Activated CD4-positive, alpha-beta memory T cell treated with anti-CD3 and anti-CD28 coated beads for 36 hours (primary cell): ENCODE measurements at places on chromosomes 2 and 18.
A peak's percentile ranks its signal among the peaks of the same experiment; 100 is the strongest.

DNA sequence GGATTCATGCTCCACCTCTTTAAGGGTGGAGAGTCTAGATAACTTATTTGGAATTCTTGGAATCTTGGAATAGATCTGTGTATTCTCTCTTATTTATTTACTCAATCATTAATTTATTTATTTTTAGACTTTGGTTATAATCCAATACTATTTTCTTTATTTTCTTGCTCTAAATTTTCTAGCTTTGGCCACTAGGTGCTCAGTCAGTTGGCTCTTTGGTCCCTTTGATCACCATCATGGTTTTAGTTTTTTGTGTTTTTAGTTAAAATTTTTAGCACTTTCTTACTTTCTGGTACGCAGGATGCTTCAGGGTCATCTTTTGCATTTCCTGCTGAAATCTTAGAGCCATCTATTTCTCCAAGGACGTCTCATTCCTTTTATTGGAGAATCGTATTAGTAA is 5.2 kb upstream of the PLEK start:
- H3K4me3 ChIP-seq, result no peak overlapping the region
- H3K27me3 ChIP-seq, result no peaks in the 10 kb centered on the region
- H3K27ac ChIP-seq, result no peak overlapping the region
- H3K36me3 ChIP-seq, result no peaks in the 10 kb centered on the region
- no peak for DNase-seq

DNA sequence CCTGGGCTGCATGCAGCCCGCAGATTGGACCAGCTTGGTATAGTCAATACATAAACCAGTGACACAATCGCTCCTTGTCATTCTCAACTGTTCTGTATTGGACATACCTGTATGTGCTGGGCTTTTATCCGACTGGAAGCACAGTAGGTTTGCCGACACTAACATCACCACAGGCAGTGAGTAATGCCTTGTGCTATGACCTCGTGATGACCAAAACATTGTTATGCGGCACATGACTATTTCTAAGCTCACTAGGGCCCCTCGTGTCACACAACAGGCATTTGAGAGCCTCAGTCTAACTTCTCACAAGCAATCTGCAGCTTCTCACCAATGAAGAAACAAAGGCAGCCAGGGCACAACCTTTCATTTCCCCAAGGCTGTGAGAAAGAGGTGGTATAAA is 320.8 kb downstream of the AFF3 start:
- no peak for DNase-seq

- H3K27me3 ChIP-seq, result no peaks in the 10 kb centered on the region
- DNase-seq, result peak; percentile 78
- no peaks in the 10 kb centered on the region for H3K36me3 ChIP-seq
- H3K4me1 ChIP-seq, result peaks cover 24% of the 10 kb centered on the region
- H3K4me3 ChIP-seq, result no peak overlapping the region
Observed at GRCh38 chr2:223760838-223761502, 76.4 kb downstream of the AP1S3 start.

DNA sequence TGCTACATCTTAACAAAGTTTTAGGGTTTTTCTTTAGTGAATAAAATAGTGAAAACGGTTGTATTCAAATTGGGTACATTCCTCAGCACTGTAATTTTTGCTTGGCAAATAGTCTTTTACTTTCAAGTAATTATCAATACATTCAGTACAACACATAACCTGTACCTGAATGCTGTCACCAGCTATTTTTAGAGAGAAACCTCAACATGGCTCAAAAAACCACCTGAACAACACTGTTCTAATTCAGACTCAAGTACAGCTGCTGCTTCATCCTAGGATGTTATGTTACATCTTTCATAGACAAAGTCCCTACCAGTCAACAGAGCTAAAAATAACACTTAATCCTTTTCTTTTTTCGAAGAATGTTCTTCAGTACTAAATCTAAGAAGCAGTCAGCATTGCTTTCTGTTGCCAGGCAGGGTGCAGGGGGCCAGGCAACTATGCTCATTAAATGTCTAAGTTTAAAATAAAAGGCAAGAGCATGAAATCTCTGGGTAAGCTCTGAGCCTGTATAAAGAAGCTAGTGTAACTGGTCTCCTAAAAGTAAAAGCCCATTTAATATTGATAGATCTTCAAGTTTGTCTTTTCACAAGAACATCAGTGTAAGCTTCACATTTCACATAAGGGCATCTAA is 20.5 kb downstream of the PDIA6 start:
- H3K4me3 ChIP-seq, result no peak overlapping the region
- peaks cover 55% of the 10 kb centered on the region for H3K4me1 ChIP-seq
- peak overlapping the region; percentile 84 for H3K27ac ChIP-seq
- no peak for DNase-seq

GRCh38 chr2:9754532-9754887 is 88.8 kb upstream of the TAF1B start:
- H3K27me3 ChIP-seq, result no peaks in the 10 kb centered on the region
- peaks cover 64% of the 10 kb centered on the region for H3K4me1 ChIP-seq
- DNase-seq, result no peak

DNA sequence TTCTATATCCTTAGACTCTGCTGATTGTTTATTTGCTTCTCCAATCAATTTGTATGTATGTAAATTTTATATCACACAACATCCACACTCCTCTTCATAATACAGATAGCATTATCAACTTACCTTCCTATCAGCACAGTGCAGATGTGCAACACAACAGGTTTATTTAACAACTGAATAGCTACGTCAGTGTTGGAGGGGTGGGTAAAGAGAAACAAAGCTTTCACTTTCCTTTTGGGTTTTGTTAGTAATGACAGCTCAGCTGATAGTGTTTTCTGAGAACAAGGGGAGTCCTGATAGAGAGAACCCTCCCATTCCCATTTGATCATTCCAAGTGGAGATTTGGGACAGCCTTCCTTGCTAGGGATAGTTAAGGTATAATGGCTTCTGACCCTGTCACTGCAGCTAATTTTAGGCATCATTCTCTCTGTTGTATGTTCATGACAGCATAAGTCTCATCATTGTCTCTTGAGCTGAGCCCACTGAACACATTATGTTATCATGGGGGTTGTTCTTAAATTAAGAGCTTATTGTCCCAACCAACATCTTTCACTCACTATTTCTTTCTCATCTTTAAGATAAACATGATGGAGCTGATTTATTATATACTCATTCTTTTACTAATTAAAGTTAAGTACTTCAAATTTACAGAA is 227.7 kb downstream of the GPD2 start:
- no peak overlapping the region for H3K4me3 ChIP-seq
- no peak overlapping the region for H3K27ac ChIP-seq

DNA sequence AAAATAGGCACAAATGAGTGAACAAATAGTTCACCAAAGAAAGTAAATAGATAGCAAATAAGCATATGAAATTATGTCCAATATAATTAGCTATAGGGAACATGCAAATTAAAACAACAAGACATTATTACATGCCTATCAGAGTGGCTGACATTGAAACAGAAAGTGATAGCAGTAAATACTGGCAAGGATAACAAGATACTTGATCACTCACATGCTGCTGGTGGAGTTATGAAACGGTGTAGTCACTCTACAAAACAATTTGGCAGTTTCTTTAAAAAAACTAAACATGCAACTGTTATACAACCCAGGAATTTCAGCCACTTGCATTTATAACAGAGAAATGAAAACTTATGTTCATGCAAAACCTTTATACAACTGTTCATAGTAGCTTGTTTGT is 439.2 kb upstream of the ACVR2A start:
- DNase-seq, result no peak
- H3K4me3 ChIP-seq, result no peak overlapping the region
- H3K27me3 ChIP-seq, result no peaks in the 10 kb centered on the region
- no peaks in the 10 kb centered on the region for H3K4me1 ChIP-seq

DNA sequence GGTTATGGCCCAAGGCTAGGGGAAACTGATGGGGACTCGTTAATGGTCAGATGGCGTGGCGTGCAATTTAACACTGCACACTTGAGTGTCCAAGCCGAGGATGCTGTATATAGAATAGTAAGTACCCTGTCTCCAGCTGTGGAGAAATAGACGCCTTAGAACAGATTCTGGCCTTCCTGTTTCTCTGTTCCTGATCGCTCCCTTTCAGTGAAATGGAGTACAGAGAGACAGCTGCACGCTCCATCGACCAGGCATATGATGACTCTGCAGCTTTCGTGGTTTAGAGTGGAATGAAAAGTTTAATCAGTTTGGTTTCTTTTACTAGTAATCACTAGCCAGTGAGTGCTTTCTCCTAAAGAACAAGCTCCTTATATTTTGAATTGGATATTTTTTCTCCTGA is 213.4 kb downstream of the NEDD4L start:
- DNase-seq, result no peak
- H3K4me3 ChIP-seq, result no peak overlapping the region
- H3K27me3 ChIP-seq, result peaks cover 1% of the 10 kb centered on the region
- H3K4me1 ChIP-seq, result no peaks in the 10 kb centered on the region

- no peak for DNase-seq
- no peaks in the 10 kb centered on the region for H3K36me3 ChIP-seq
- no peak overlapping the region for H3K4me3 ChIP-seq
- H3K4me1 ChIP-seq, result peaks cover 3% of the 10 kb centered on the region
Observed at GRCh38 chr2:119741868-119742267, 17.9 kb upstream of the PTPN4 start.

- H3K4me1 ChIP-seq, result peaks cover 4% of the 10 kb centered on the region
- no peak for DNase-seq
- H3K36me3 ChIP-seq, result no peaks in the 10 kb centered on the region
- H3K4me3 ChIP-seq, result no peak overlapping the region
- no peak overlapping the region for H3K27ac ChIP-seq
Observed at GRCh38 chr2:162155093-162155492, 3.0 kb upstream of the GCG start.
